ENCODE measurements at places on chromosomes 11 and 22. TPM values are rescaled to one million over a fixed set of nuclear protein-coding genes. Genes with fewer than 3 reads are reported as not detected.

GRCh38 chr11:80451105-80451504 is 1010.3 kb upstream of the TENM4 start:
- DNase-seq: no peak

DNA sequence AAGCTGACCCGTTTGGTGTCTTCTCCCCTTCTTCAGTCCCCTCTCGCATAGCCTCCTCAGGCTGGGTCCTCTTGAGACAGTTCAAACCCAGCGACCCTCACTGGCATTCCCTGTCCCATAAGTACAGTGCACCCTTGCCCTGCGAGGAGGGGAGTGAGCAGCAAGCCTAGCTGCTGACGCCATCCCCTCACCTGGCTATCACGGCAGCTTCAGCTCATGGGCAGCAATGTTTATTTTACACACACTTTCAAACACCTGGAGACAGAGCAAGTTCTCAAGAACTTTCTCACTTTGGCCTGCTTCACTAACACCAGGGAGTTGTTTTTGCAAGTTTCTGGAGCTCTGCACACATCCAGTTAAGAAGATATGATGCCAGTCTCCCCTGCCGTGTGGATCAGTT is 189.6 kb upstream of the E2F8 start:
- no peak for DNase-seq

- DNase-seq: no peak
Observed at GRCh38 chr11:119723243-119723951, 5.6 kb downstream of the NECTIN1 start.

- DNase-seq: peak; percentile 86
Observed at GRCh38 chr11:130675371-130675821, 227.0 kb downstream of the ADAMTS15 start.

GRCh38 chr11:113286509-113287497 is 27.6 kb upstream of the TTC12 start:
- DNase-seq: no peak

- no peak for DNase-seq
Observed at GRCh38 chr11:130137999-130138398, 21.6 kb upstream of the ST14 start.

DNA sequence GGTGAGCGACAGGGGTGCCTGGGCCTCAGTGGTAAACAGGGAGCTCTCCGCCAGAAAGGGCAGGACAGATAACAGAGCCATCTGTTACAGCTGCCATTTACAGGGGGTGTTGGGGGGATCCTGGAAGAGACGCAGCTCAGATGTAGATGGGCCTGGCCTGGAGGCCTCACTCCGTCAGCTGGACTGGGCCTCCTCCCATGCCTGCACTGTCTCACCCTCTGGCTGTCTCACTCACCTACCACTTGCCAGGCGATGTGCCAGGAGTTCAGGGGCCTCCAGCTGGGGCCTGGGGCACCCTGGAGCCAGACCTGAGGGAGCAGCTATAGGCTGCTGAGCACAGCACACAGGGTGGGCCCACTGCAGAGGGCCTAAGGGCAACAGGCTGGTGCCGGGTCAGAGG is 16.3 kb upstream of the SUSD2 start:
- peak; percentile 60 for DNase-seq

GRCh38 chr11:47847537-47847891 is 636 bp downstream of the NUP160 start:
- no peak for DNase-seq

GRCh38 chr22:28299309-28299708 is 380.3 kb upstream of the PITPNB start:
- DNase-seq: no peak

DNA sequence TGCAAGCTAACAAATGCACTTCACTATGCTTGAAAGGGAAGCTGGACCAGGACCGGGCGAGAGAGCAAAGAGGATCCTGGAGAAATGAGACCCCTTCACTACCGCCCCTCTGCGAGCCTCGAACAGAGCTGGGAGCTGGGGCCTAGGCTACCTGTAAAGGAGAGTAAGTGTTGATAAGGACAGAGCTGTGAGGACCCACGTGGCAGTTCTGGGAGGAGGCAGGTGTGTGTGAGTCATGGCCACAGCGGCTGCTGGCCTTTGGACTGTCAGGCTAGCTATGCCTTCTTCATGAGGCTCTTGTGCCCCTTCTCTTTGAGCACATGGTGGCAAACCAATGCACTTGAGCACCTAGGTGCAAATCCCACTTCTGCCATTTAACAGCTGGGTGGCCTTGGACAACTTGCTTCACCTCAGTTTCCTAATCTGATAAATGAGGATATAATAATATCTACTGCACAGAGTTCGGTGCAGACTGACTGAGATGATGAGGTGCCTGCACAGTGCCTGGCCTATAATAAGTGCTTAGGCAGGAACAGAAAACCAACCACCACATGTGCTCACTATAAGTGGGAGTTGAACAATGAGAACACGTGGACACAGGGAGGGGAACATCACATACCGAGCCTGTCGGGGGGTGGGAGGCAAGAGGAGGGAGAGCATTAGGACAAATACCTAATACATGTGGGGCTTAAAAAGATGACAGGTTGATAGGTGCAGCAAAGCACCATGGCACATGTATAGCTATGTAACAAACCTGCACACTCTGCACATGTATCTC is 35.3 kb upstream of the KCNJ11 start:
- no peak for DNase-seq

DNA sequence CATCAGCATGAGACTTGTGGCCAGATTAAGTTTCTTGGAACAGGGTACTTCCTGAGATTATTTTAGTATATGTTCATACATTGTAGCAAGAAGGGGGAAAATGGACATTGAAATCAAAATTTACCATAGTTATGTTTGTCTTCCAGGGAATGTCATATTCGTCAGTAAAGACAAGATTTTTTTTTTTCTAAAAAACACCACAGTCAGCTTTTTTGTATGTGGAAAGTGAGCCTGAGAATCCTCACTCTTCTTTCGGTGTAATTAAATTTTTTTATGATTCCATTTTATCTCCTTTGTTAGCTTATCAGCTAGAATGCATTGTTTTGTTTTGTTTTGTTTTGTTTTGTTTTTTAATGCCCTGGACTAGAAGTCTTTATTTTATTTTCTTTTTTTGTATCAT is 31.5 kb upstream of the LIPT2 start:
- no peak for DNase-seq

GRCh38 chr22:38950527-38951295 is 6.7 kb upstream of the APOBEC3A start:
- no peak for DNase-seq

- no peak for DNase-seq
Observed at GRCh38 chr11:1442163-1442562, 44.4 kb downstream of the MOB2 start.

DNA sequence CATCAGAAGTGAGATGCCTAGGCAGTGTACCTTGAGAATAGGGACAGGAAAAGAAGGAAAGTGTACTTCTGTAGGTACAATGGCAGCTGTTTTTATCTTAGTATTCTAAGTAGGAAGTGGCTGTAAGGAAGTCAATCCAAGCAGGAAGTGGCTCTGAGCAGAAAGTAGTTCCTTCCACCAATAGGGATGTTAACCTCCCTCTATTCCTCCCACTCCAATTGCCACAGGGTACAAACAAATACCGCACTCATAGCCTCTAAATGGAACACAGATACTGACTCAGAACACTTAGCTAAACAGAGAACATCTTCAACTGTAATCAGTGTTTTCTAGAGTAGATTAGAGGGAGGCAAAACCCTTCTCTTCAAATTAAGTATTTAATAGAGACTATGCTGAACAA is 10.6 kb downstream of the LRRC55 start:
- DNase-seq: no peak

DNA sequence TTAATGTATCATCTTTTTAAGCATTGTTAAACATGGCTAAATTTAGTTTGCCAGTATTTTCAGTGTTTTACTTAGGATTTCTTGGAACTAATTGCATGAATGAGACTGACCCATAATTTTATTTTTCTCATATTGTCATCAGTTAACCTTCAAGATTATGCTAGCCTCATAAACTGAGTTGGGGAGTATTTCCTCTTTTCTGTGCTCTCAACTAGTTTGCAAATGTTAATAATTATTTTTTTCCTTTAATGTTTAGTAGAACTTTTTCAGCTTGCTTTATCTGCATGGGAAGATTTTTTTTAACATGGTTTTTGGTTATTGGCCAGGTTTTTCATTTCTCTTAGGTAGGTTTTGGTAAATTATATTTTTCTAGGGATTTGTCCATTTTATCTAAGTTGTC is 235.4 kb upstream of the SESN3 start:
- DNase-seq: no peak

DNA sequence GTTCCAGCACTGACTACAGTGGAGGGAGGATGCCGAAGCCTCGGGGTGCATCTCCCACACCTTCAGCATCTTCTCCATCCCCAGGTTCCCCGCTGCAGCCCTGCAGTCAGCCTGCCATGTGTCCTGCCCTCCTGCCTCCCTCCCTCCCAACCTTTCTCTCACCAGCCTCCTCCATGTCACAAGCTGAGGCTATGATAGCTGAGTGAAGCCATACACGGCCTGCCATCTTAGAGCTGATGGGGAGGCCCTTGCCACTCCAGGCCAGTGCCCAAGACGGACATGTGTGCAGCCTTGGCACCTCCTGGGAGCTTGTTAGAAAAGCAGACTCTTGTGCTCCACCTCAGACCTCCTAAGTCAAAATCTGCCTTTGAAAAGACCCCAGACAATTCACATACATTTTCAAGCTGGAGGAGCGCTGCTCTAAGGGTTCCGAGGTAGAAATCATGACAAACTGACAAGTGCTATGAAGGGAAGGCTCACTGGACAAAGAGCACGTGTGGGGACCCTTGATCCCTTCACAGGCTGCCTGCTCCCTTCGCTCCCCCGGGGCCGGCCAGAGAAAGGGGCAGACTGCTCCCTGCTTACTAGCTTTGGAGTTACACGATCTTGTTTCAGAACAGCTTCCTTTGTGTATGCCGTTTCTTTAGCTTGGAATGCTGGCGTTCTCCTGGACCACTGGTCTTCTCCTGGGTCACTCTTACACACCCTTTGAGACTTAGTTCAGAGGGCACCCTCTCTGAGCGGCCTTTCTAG is 123.9 kb downstream of the ST3GAL4 start:
- DNase-seq: no peak

GRCh38 chr22:45612940-45613339 is 58.7 kb upstream of the ATXN10 start:
- no peak for DNase-seq

DNA sequence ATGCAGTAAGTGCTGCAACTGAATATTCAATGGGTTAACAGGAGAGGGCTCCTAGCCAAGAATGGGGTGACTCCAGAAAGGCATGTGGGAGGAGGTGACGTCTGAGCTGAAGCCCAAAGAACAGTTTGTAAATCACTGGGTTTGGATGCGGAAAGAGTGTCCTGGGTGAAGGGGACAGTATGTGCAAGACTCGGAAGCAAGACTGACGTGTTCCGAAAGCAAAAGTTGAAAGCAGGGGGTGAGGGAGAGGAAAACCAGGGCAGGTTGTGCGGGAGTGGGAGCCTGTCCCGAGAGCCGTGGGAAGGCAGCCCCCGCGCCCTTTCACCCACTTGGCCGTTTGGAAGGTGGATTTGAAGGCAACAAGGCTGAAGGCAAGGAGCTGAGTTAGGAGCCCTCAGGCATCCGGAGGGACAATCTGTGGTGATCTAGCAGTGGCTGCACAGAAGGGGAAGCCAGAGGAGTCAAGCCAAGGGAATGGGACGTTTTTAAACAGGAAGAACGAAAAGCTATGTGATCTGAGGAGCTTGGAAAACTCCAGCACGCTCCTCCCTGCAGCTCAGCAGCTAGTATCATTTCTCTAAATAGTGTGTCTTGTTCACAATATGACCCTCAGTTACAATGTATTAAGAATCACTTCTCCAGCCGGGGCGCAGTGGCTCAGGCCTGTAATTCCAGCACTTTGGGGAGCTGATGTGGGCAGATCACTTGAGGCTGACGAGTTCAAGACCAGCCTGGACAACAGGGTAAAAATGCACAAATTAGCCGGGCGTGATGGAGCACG is 7.7 kb downstream of the SLC25A18 start:
- DNase-seq: peak; percentile 92

The USP2 gene
- total RNA-seq: 135 TPM

The GSTT2 gene
- 0.66 TPM for total RNA-seq

The FOLH1 gene
- total RNA-seq: not detected

The SCUBE1 gene
- 0.14 TPM for total RNA-seq

The SLC5A1 gene
- 201 TPM for total RNA-seq

The GGTLC2 gene
- total RNA-seq: not detected

Measured in left ventricle myocardium inferior (tissue), 1 donor.